ENCODE measurements at places on chromosomes 2 and 18. TPM values are rescaled to one million over a fixed set of nuclear protein-coding genes. Genes with fewer than 3 reads are reported as not detected.

The CHST9 gene
- not detected for total RNA-seq

The DUSP2 gene
- total RNA-seq = 1.2 TPM

The ASB3 gene
- total RNA-seq = 22.7 TPM

The SH3BP4 gene
- total RNA-seq = 44.9 TPM

The MBOAT2 gene
- total RNA-seq = 50.7 TPM

The MRPS9 gene
- 19.9 TPM for total RNA-seq

The PSD4 gene
- total RNA-seq = 4.2 TPM

The SRD5A2 gene
- total RNA-seq = not detected

The NOL4 gene
- not detected for total RNA-seq

The MFSD2B gene
- total RNA-seq = 0.13 TPM

The CYS1 gene
- 8.3 TPM for total RNA-seq

The ADAM23 gene
- total RNA-seq = 0.13 TPM

The KCNJ3 gene
- total RNA-seq = not detected

The SCN7A gene
- total RNA-seq = not detected

The ANKRD30BL gene
- not detected for total RNA-seq

The POTEC gene
- total RNA-seq = not detected

The STK17B gene
- 130 TPM for total RNA-seq

The ARHGAP15 gene
- not detected for total RNA-seq

The ANKRD53 gene
- 0.39 TPM for total RNA-seq

The EGR4 gene
- total RNA-seq = not detected

The CDH20 gene
- not detected for total RNA-seq

The MERTK gene
- 0.65 TPM for total RNA-seq

The RUFY4 gene
- not detected for total RNA-seq

The DHRS9 gene
- total RNA-seq = not detected
